ENCODE measurements at places on chromosomes 13 and 19.

GRCh38 chr13:63901630-63902029 is 2486.0 kb upstream of the PCDH20 start:
- no peak for DNase-seq

DNA sequence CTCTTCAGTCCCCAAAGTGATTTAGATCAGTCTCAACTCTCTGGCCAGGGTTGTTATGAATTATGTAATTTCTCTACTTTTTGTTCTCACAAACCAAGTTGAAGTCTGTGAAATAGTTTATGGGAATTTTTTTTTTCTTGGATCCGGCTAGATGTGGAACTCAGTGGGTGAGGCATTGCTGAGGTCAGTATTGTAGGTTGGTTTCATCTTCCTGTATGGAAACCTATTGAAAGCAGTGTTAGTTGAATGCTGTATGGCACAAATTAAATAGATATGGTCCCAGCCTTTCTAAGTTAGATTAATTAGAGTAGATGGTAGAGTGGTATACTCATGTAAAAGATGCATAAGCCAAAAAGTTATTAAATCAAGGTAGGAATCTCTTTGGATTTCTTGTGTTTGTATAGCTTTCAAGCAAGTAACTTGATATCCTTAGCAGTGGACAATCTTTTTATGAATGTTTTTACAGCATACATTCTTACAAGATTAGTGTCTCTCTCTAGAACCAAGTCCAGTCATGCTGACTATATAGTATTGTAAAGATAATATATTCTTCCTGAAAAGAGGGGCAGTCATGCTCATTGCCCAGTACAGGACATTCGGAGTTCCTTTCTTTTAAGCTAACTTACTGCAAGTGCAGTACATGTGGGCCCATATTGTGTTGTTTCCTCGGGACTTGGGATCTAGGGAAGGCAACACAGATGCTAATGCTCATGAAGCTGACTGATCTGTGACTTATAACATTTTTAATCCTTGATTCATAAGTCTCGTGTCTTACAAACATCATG is 2541.1 kb downstream of the PCDH9 start:
- DNase-seq, result no peak

GRCh38 chr13:50783717-50784290 is 59.7 kb downstream of the DLEU7 start:
- no peak for DNase-seq

- no peak for DNase-seq
Measured at GRCh38 chr13:42258747-42259146, 13.2 kb upstream of the AKAP11 start.

- DNase-seq, result no peak
Measured at GRCh38 chr13:107753291-107753690, 462.0 kb downstream of the LIG4 start.

DNA sequence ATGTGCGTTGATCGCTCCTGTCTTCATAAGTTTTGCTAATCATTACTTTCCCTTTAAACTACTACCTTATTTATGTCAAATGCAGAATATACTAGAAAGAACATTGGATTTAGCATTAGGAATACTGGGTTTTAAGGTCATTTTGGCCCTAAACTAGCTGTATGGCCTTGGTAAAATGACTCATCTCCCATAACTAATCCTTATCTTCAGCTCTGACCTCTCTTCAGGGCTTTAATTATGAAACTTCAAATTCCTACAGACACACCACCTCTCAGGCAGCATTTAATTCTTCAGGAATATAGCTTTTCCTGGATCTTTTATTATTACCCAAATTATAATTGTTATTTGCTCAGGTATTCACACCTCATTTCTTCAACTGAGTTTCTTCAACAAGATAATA is 121.2 kb downstream of the STARD13 start:
- DNase-seq, result no peak

DNA sequence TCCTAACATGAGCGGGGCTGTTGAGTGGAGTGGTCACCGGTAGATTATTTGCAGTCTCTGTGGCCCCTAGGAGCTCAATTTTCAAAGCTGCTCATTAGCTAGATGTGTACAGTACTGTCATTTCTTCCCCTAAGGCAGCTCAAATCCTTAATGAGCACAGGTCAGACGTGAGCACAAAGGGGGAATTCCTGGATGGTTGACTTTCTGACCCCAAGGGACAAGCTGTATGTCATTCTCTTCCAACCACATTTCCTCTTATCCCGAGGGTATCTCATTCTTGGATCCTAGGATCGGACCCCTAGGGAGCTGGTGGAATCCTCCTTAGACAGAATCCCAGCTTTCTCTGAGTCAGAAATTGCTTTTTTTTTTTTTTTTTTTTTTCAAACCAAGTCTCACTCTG is 5.7 kb upstream of the OR7G3 start:
- DNase-seq, result no peak

DNA sequence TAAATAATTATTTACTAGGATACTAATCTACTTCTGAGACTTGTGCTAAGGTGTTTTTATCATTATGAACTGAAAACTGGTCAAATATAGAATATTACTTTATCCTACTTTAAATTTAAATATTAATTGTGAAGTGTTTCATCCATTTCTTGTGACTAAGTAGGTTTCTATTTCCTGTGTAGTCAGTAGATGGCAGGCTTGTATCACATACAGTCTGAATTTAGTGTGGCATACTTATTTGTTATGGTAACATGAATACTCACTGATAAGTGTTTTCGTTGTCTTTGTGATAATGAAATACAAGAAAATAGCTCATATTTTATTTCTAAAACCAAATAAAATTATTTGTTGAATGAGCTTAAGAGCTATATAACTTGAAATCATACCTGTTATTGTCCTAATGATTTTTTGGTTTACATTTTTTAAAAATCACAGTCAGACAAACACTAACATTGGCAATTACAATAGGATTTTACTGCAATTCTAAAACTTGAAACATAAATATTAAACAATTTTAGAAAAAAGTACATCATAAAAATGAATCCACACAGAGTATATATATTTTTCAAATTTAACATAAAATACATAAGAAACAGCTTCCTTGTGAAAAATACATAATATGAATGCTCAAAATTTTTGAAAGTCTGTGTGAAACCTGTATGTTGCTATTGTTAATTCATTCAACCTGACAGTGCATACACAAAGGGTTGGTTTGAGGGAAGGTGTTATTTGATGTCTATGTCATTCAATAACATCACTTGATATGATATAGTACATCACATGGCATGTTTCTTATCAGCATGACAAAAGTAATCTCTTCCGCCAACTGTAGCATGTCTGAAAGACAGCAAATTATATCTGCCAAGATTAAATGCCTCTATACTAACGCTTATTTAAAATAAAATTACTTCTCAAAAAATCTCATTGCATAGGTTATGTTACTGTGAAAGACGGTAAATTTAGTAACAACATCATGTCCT is 904.8 kb upstream of the PCDH20 start:
- DNase-seq, result no peak

All from sigmoid colon (tissue), 7 donors.